ENCODE measurements at places on chromosomes 3 and 15.

DNA sequence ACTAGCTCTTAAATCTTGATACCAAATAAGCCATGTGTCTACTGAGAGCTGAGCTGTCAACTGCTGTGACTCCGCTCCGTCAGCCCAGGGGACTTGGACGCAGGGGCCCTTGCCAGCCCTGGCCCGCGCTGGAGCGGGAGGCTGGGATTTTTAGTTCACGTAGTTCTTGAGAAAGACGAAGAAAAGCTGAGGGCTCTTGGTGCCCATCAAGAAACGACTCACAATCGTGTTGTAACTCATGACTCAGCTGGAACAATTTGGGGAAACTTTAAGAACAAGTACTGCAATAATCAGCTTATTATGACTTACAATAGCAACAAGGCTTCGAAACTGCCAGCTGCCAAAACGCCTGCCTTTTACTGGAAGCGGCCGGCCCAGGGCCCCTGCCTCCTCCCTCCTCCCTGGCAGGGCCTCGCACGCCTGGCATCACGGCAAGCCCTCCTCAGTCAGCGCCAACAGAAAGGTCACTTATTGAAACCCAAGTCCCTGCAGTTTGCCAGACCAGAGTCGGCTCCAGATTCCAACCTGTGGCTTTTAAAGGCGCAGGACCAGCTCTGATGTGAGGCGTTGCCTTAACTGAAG is 60.3 kb downstream of the RGMA start:
- DNase-seq: no peak

DNA sequence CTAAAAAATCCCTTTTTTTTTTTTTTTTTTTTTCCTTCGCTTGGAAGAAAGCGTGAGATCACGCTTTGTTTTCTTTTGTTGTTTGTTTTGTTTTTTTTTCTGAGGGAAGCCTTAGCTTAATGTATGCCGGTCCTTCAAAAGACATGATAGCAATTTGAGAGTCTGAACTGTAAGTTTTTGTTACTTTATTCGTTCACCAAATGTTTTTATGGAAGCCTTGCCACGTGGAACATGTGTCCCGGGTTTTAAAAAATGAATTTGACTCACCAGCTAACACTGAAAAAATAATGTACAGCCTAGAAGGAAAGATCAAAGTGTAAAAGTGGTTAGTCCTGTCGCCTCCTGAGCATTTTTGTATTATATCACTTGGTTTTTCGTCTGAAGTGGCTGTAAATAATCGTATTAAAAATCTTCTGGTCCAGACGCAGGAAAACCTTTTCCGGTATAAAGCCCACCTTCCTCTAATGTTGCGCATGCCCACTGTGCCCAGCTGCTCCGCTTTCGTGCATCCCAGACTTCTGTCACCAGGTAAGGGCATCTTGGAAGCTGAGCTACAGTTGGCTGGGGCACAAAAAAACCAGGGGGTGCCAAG is 795 bp upstream of the MYNN start:
- DNase-seq: no peak

DNA sequence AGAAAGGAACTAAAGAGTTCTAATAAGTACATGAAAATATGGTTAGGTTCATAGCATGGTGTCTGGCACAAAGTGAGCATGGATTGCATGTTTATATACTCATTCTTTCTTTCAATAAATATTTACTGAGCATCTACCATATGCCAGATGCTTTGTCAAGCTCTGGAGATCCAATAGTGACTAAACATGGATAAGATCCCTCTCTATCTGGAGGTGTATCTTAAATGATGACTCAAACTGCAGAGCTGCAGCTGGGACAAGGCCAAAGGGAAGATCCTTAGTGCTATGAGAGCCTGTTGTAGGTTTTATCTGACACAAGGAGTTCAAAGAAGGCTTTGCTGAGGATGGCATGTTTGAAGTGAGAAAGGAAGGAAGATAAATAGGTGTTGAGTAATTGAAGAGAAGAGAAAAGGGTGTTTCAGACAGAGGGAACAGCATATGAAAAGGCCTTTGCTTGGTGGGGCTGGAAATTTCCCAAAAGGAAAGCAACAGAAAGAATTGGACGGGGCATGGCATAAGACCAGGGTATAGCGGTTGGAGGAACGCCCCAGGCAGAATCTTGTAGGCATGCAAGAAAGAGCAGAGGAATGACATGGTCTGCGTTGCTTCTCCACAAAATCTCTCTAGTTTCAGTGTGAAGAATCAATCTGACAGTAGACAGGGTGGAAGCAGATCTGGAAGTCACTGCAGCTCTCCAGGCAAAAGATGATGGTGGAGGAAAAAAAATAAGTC is 239.9 kb upstream of the LRTM1 start:
- DNase-seq: no peak

GRCh38 chr3:191966556-191966955 is 505.6 kb downstream of the PYDC2 start:
- no peak for DNase-seq

GRCh38 chr3:51982352-51982837 is 940 bp upstream of the ACY1 start:
- no peak for DNase-seq

Data from stimulated activated CD4-positive, alpha-beta T cell treated with anti-CD3 and anti-CD28 coated beads, TNF-alpha, amount 100 ng/mL, for 1 hour (primary cell).